ENCODE measurements at places on chromosomes 6 and 20.

DNA sequence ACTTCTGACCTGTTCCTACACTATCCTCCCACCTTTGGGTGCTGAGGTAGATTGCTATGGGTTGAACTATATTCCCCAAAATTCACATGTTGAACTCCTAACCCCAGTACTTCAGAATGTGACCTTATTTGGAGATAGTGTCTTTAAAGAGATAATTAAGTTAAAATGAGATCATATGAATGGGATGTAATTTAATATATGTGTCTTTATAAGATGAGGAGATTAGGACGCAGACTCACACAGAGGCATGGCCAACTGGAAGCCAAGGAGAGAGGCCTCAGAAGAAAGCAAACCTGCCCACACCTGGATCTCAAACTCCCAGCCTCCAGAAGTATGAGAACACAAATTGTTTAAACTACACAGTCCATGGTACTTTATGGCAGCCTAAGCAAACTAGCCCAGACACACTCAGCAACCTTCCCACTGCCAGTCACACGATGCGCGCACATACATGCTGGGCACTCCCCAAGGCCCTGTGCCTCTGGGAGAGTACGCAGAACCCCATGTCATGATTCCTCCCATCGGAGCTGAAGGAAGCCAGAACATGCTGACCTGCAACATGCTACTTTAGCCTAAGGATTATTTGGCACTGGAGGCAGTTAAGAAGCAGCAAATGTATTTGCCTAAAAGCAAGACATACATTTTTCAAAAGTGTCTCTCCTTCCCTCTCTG, 8.9 kb upstream of the SLC22A1 start:
- no peak for DNase-seq

GRCh38 chr6:33168639-33169038, 23.6 kb downstream of the COL11A2 start:
- no peak for DNase-seq

DNA sequence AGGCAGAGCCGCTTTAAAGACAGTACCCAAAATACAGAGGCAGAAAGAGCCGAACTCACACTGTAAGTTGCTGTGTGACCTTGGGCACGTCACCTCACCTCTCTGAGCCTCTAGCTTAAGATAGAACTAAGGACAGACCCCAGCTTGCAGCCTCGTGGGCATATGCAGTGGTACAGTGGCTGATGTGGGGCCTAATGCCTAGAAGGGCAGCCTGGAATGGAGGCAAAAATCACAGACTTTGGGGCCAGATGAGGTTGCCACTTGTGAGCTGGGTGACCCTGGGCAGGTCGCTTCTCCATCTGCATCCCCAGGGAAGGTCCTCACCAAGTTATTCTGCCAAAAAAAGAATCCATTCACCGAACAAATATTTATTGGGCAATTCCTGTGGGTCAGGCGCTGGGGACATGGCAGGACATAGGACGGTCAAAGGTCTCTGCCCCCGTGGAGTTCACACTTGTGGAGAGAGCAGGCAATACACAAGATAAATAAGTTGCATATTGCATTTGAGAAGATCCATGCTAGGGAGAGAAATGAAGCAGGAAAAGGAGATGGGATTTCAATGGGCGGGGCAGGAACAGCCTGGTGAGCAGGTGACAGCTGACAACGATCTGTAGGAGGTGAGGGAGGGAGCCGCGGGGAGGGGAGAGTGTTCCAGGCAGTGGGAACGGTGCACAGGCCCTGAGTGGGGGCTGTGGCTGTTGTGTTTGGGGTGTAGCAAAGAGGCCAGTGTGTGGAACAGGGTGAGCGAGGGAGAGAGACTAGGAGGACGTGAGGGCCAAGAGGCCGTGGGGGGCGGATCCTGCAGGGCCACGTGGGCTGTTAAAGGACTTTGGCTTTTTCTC, 115.2 kb downstream of the CEBPB start:
- no peak for DNase-seq

DNA sequence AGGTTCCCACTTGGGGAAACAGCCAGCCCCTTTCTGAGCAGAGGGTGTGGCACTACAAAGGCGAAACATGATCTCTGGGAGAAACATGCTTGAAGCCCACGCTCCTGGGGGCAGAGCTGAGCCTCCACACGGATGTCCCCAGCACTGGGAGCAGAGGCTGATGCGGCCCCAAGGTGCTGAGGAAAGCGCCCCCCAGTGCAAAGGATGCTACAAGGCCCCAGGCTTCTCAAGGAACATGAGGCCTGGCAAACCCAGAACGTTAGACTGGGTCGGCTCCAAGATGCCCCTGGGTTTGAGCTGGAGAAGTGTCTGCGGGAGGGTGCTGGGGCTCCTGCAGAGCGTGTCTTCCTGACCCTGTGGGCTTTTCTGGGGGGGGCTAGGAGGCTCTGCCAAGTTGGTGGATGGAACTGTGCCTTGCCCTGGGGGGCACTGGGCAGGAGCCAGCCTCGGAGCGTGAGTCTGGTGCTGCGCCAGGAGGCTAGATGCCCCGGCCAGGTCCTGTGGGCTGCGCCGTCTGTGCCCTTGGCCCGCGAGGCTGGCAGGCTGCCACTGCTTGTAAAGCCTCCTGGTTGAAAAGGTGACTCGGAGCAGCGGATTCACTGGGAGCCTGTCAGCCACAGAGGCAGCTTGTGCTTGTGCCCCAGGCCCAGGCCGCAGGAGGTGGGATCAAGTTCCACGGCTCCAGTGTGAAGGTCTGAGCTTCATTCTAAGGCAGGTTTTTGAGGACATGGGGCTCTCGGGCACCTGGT, 8.1 kb downstream of the SYNJ2 start:
- no peak for DNase-seq

DNA sequence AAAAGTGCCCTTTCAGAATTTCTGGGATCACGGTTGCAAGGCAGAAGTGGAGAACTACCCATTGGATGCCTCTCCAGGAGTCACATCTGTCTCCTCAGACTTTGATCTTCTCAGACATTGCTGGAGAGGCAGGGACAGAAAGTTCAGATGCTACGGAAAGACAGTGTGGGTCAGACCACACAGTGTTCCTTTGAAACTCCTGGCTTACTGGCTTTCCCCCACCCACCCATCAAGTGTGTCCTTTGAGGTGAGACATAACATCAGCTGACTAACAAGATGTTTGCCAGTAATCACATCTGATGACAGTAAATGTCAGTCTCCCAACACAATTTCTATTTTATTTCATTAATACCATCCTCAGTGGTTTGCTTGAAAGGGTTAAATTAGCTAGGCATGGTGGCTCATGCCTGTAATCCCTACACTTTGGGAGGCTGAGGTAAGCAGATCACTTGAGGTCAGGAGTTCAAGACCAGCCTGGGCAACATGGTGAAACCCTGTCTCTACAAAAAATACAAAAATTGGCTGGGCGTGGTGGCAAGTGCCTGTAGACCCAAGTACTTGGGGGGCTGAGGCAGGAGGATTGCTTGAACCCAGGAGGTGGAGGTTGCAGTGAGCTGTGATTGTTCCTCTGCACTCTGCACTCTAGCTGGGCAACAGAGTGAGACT, 67.2 kb upstream of the SNX9 start:
- no peak for DNase-seq

GRCh38 chr6:6740595-6740994, 152.1 kb downstream of the LY86 start:
- DNase-seq, result no peak

DNA sequence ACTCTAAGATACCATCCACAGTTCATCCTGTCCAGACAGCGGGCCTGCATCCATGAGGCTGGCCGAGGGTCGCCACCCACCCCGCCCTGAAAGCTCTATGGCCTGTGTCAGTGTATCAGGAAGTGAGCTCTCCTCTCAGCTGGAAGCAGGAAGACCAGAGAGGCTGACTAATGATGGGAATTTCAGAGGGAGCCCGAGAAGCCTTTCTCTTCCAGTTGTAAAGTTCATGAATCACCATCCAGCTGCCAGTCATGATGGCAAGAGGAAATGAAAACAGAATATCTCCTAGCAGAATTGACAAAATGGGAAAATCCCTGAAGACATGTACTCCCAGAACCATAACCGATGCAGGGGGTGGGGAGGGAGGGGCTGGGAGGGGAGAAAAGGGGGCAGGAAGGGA, 109.6 kb upstream of the RPS6KA2 start:
- DNase-seq, result no peak

DNA sequence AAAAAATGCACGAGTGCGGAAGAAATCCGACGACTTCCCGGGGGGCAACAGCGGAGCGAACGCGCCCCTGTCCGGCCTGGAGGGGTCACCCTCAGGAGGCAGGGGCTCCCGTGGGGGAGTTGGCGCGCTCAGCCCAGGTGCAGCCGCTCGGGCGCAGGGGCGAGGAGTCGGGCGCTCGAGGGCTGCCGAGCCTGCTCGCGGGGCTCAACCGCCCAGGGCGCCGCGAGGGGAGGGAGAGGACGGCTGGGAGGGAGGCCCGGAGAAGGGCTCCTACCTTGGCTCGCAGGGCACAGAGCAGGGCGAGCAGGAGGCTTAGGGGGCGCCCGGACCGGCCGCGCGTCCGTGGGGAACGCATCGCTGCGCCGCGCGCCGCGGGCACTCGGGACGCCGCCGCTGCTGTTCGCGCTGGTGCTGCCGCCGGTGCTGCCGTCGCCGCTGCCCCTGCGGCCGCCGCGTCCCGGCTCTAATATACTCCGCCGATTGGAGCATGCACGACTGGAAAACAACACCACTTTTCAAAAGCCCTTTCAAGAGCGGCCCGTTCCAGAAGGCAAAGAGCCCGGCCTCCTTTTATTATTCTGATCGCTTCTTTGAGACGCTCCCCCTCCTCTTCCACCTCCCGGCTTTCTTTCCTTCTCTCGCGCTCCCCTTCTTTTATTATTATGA, 490 bp downstream of the JAG1 start:
- DNase-seq, result no peak

DNA sequence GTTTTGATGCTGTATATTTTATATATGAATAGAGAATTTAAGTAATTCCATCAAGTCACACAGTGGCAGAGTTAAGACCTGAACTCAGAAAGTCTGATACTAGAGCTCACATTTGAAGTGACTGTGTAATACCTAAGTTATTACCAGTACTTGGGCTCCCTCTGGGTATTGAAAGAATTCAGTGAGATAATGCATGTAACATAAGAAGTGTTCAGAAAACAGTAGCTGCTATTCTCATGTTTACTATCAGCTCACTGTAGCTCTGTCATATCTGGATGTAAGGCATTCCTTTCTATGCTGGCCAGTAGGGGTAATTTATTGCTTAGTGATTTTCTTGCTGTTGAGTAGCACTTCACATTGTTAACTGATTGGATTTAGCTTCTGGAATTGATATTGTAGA, 44.6 kb downstream of the NKX2-4 start:
- DNase-seq, result no peak
